Left ventricle myocardium inferior (tissue), 1 donor: ENCODE measurements at places on chromosomes 11 and 22. TPM values are rescaled to one million over a fixed set of nuclear protein-coding genes. Genes with fewer than 3 reads are reported as not detected.
A peak's percentile ranks its signal among the peaks of the same experiment; 100 is the strongest.

RASD2 gene
- 5.0 TPM for total RNA-seq

DNA sequence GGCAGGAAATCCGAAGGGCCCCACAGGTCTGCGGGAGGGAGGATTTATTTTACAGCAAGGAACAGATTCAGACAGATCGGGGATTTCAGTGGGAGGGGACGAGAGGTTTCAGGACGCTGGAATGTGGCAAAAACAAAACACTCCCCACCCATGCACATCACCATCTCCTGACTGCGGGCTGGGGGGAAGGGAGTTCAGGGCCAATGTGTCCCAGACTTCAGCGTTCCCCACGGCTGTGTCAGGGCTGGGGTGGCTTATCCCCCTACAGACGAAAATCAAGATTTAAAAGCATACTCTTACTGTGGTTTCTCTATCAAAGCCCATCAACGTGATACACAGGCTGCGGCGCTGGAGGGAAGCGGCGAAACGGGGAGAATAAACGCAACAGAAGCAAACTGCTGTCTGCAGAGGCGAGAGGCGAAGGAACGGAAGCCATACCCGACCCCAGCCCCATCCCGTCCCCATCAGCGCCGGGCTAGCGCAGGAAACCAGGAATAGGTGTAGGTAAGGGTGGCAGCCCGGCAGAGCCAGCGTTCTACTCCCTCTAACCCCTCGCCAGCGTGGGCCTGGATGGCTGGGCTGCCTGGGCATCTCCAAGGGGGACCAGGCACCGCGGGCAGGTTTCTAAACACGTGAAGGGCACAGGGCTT, 2.7 kb downstream of the TENM4 start:
- H3K27ac ChIP-seq, result peak overlapping the region; percentile 58
- H3K36me3 ChIP-seq, result no peaks in the 10 kb centered on the region
- H3K27me3 ChIP-seq, result peaks cover 100% of the 10 kb centered on the region
- no peak for DNase-seq
- peaks cover 49% of the 10 kb centered on the region for H3K4me1 ChIP-seq

PRDM11 gene
- 17.2 TPM for total RNA-seq

- H3K4me3 ChIP-seq, result no peak overlapping the region
- no peaks in the 10 kb centered on the region for H3K27me3 ChIP-seq
- H3K4me1 ChIP-seq, result peaks cover 49% of the 10 kb centered on the region
- peak overlapping the region; percentile 65 for H3K27ac ChIP-seq
- DNase-seq, result no peak
Observed at GRCh38 chr11:46554213-46555147, 39.3 kb downstream of the AMBRA1 start.

GRCh38 chr22:37581504-37581903, 1.6 kb upstream of the LGALS2 start:
- H3K27me3 ChIP-seq, result no peaks in the 10 kb centered on the region
- peaks cover 13% of the 10 kb centered on the region for H3K4me1 ChIP-seq
- peak; percentile 71 for DNase-seq
- H3K27ac ChIP-seq, result peak overlapping the region; percentile 41
